Lower leg skin (tissue), 4 donors: ENCODE measurements at places on chromosomes 2 and 18. TPM values are rescaled to one million over a fixed set of nuclear protein-coding genes. Genes with fewer than 3 reads are reported as not detected.
A peak's percentile ranks its signal among the peaks of the same experiment; 100 is the strongest.

Gene PUS10
- 10.2 TPM for total RNA-seq

GRCh38 chr2:109663721-109664120 lies 49.6 kb downstream of the SOWAHC start:
- peak; percentile 80 for DNase-seq

Gene RSAD2
- total RNA-seq: not detected

DNA sequence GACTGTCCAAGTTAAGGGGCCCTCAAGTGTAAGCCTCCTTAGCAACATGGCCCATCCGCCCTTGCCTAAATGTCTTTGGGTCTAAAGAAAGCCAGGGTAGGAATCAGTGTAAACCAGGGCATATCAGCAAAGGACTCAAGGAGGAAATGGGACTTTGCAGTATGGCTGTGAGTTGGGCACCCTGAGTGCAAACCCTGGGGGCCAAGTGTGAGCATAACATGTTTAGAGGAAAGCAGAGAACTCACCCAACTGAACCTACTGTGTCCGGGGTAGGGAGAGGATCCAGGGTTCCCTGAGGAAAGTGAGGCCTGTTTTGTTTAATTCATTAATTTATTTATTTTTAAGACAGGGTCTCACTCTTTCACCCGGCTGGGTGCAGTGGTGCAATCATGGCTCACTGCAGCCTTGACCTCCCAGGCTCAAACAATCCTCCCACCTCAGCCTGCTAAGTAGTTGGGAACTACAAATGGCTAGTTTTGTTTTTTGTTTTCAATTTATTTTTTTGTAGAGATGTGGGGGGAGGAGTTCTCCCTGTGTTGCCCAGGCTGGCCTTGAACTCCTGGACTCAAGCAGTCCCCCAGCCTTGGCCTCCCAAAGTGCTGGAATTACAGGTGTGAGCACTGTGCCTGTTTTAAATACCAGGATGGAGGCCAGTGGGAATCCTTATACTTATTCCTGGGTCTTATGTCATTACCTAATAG lies 51.0 kb upstream of the ACTR3 start:
- DNase-seq: no peak

DNA sequence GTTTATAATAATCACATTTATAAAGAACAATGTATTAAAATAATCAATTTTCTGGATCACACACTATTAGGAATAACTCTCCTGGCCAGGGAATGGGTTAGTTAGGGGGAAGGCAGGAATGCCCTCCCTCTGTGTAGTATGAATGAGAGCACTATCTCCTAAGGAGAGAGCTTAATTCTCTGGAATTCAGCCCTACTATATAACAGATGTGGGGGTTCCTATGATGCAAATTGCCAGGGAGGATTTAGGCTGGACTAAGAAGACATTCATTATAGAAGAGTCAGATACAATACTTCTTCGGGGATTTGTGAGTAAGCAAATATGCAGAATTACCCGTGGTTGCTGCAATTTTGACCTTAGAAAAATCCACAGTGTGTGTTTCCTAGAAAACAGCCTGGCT lies 250.1 kb upstream of the VRK2 start:
- DNase-seq: no peak

DNA sequence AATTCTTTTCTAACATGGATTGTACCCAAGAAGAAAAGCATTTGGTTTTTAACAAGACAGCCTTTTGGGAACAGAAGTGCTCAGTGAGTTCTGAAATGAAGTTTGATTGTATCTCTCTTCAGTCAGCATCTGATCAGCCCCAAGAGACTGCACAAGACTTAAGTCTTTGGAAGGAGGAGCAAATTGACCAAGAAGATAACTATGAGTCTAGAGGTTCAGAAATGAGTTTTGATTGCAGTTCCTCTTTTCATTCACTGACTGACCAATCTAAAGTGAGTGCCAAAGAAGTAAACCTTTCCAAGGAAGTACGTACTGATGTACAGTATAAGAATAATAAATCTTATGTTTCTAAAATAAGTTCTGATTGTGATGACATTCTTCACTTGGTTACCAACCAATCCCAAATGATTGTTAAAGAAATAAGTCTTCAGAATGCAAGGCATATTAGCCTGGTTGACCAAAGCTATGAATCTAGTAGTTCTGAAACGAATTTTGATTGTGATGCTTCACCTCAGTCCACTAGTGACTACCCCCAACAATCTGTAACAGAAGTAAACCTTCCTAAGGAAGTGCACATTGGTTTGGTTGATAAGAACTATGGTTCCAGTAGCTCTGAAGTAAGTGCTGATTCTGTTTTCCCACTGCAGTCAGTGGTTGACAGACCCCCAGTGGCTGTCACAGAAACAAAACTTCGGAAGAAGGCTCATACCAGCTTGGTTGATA lies 31.2 kb downstream of the ZDBF2 start:
- no peak for DNase-seq

DNA sequence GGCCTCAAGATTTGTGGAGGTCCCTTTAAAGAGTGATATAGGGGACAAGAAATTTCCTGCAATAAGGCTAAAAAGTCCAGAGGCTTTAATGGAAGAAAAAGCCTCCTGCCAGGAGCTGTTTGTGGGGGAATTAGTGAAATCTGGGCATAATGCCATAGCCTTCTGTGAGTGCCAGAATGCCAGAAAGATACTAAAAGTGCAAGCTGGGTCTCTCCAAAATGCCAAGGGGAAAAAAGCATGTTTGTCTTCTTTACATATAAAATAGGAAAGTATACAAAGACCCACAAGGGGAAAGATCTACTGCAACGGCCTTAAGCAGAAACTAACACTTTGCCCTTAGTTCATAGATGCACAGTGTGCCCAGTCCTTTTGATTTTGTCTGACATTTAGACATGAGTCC lies 647.7 kb upstream of the ZNF804A start:
- no peak for DNase-seq

DNA sequence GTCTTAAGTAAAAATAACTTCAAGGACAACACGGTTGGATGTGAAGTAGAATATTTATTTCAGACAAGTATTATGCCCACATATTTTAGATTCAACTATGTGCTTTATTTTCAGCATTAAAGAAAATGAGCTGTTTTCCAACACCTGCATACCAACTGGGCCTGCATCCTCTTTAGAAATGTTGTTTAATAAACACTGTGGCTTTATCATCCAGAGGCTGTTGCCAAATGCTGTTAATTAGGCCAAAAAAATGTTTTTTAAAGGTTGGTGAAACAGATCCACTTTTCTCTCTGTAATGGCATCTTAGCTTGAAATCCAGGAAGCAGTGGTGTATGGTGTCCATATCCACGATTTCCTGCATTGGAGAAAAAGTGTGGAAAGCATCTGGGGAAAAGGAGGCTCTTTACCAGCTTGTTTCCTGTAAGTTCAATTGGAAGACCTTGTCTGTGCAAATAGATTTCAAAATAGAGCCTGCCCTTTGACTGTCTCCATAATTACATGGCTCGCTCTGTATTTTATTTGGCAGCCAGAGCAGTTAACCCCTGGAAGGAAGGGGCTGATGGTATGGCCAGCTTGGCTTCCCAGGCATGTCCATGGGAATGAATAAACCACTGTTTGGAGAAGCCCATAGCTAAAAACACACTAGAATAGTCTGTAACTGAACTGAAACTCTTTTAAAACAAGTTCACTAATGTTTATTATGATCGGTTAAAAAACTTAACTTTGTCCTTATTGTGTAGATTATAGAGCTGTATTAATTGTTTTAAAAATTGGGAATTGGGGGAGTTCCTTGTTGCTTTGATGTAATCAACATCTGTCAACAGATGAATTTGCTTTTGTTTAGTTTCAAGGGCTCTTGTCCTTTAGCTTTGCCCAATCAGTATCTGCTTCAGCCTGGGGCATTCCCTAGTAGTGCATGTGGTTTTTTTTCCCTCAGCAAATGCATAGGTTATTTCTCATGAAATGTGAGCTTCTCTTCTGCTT lies 33.0 kb upstream of the DLX1 start:
- DNase-seq: no peak

GRCh38 chr2:115649731-115650130 lies 1207.3 kb downstream of the DPP10 start:
- no peak for DNase-seq

- DNase-seq: no peak
Observed at GRCh38 chr2:216775043-216775453, 79.7 kb upstream of the IGFBP5 start.

DNA sequence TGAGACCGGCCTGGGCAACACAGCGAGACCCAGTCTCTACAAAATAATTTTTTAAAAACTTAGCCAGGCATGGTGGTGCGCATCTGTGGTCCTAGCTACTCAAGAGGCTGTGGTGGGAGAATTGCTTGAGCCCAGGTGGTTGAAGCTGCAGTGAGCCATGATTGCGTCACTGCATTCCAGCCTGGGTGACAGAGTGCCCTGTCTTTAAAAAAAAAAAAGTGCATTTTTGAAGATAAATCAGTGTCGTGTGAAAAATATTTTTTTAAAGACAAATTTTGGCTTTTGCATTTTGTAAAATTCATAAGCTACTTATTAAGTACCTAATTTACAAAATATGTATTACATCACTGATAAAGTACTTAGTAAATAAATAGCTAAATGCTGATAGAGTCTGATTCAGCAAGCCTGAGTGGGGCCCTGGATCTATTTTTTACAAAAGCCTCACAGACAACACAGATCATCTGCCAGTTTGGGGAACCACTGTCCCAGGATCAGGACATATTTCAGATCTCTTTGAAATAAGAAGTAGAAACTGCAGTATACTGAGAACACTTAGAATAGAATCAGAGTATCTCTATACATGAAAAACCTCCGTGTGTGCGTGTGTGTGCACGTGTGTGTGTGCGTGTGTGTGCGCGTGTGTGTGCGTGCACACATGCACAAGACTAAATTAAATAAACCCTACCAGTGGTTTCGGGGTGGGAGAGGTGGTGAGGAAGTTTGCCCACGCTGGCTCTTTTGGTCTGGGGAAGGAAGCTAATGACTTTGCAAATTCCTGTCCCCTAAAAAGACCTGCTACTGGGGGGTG lies 61.6 kb downstream of the AAK1 start:
- no peak for DNase-seq

Gene IL1RN
- 120 TPM for total RNA-seq

Gene PROKR1
- total RNA-seq: not detected

GRCh38 chr2:98378196-98378595 lies 31.9 kb downstream of the CNGA3 start:
- DNase-seq: no peak

GRCh38 chr2:31504311-31504710 lies 76.4 kb downstream of the SRD5A2 start:
- DNase-seq: no peak

Gene TCF23
- total RNA-seq: not detected

Gene TXNDC2
- 0.06 TPM for total RNA-seq

DNA sequence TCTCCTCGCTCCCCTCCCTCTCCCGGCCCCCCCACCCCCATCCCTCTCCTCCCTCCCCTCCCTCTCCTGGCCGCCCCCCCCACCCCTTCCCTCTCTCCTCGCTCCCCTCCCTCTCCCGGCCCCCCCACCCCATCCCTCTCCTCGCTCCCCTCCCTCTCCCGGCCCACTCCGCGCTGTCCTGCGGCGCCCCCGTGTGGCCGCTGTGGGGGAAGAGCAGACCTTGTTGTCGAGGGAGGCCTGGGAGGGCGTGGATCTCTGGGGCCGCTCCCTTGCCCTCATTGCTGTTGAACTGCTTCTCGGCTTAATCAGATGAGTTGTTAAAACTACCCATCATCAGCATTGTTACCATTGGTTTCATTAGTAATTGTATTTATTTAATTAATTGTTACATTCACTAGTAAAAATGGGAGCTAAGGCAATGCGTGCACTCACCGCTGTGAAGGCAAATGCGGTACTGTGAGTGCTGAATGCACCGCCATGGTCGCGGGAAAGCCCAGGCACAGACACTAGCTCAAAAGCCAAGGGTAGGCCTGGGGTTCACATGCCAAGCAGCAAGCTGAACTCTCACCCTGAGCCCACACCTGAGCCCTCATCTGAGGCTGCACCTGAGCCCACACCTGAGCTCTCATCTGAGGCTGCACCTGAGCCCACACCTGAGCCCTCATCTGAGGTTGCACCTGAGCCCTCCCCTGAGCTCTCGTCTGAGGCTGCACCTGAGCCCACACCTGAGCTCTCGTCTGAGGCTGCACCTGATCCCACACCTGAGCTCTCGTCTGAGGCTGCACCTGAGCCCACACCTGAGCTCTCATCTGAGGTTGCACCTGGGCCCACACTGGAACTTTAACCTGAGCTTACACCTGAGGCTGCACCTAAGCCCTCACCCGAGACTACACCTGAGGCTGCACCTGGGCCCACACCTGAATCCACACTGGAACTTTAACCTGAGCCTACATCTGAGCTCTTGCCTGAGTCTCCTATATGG lies 8.8 kb downstream of the RTP5 start:
- DNase-seq: peak; percentile 57

- no peak for DNase-seq
Observed at GRCh38 chr2:3500326-3500899, 18.9 kb downstream of the ADI1 start.

DNA sequence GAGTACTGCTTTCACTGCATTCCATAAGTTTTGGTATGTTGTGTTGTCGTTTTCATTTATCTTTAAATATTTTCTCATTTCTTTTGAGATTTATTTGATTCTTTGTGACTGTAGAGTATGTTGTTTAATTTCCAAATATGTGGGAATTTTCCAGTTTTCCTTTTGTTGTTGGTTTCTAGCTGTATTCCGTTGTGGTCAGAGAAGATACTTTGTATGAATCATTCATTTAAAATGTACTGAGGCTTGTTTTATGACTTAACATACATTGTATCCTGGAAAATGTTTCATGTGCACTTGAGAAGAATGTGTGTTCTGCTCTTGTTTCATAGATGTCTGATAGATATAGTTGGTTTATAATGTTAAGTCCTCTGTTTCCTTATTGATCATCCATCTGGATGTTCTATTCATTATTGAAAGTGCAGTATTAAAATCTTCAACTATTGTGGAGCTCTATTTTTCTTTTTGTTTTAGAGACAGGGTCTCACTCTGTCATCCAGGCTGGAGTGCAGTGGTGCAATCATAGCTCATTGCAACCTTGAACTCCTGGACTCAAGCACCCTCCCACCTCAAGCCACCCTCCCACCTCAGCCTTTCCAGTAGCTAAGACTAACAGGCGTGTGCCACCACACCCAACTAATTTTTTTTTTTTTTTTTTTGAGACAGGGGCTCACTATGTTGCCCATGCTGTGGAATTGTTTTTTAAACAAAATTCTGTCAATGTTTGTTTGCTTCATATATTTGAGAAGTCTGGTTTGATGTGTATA lies 96.8 kb downstream of the TAF4B start:
- no peak for DNase-seq

DNA sequence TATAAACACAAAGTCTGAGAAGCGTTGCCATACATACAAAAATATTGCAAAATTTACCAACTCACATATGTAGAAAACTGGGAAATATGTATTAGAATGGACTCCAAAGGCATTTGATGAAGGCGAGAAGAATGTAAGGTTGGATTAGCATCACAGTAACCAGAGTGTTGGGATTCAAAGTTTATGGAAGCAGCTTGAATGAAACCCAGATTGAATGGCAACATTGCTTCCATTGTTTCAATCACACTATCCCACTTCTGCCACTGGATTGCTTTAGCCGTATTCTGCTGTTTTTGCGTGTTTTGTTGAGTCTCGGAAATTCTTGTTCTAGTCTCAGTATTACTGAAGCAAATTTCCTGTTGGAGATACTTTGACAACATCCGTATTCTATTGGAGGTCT lies 609.0 kb upstream of the LRATD1 start:
- no peak for DNase-seq

- DNase-seq: no peak
Observed at GRCh38 chr2:103152556-103152955, 390.7 kb downstream of the TMEM182 start.

- no peak for DNase-seq
Observed at GRCh38 chr2:111706481-111707001, 177.5 kb downstream of the ANAPC1 start.

Gene ITPRIPL1
- 0.51 TPM for total RNA-seq
